ENCODE measurements at places on chromosomes 6 and 20.

- DNase-seq: no peak
These were observed 26.7 kb downstream of the RNASET2 start for GRCh38 chr6:166929542-166930189.

GRCh38 chr6:136723780-136724179 is 68.5 kb downstream of the MAP3K5 start:
- no peak for DNase-seq

- peak; percentile 96 for DNase-seq
These were observed 15.9 kb upstream of the PTGIS start for GRCh38 chr20:49583669-49584417.

DNA sequence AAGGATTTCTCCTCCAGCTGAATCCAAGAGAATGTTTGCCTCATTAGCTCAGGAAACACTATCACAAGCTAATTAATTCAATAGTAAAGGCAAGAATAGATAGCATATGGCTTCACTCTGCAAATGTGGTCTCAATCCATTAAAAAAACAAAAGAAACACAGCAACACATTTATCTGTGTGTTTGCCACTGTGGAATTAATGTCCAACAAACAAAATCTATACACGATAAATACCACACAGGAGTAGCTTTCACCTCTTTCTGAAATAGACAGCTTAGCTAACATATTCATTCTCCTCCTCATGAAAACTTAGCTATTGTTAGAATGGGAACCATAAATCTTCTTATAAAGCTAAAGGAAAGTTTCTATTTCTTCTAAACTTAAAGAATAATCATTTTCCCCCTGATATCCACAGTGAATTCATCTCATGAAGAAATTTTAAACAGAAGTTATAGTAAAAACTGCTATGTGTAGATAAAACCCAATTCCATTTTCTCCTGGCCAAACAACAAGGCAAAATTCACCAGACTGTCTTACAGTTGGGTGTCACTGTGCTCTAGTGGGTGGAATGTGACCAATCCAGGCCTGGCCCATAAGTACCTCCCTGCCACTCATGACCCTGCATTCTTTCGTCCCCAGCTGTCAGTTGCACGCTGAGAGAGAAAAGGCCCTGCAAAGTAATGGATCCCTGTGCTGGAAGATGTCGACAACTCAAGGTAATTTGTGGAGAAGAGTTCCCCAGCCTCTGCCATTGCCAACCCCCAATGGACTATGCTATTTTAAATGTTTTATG is 92.9 kb upstream of the NRSN1 start:
- DNase-seq: peak; percentile 34

DNA sequence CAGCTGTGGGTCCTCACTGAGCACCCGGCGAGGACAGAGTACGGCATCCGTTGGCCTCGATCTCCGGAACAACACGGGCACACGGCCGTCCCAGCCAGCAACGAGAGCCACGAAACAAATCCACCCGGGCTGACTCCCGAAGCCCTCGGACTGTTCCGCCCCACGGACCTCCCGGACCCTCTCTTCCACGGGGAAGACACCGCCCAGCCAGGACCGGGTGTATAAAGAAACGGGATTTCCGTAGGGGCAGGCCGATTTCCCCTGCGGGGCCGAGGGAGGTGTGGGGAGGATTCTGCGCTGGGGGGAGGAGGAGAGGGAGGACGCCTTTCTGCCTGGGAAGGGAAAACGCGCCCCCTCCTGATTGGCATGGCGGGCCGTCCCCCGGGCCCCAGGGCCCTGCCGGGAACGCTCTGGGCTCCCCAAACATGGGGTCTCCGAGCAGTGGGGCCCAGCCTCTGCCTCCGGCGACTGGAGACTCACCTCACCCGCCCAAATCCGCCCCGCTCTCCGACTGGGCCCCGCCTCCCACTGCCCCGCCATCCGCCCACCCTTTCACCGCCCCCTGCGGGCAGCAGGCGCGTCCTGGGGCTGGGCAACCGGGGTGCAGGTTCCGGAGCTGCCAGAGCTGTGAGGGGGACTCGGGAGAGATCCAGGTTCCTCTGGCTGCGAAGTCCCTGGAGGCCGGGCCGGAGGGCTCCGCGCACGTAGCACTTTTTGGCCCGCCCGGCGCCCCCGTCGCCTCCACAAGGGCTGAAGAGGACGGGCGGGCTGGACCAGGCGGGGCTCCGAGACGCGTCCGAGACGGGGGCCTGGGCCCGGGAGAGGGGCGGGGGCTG is 679 bp upstream of the PPDPF start:
- DNase-seq: peak; percentile 77

GRCh38 chr20:20070871-20071726 is 18.8 kb downstream of the CFAP61 start:
- no peak for DNase-seq

DNA sequence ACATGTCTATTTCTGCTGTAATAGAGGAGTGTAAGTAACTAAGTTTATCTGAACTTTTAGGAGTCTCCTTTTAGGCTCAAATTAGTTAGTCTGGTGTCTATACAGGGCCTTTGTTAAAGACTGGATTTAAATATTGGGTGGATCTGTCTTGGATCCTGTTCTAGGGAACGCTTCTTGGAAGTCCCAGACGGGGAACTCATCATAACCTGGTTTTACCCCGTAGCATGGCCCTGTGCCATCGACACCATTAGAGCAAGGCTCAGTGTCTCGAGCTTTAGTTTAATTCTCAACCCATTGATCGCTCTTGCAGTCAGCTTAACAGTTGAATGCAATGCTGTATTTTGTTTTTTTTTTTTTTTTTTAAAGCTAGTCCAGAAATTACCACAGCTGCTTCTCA is 89.9 kb downstream of the CARMIL1 start:
- no peak for DNase-seq

GRCh38 chr6:85920782-85921181 is 278.1 kb upstream of the SYNCRIP start:
- peak; percentile 50 for DNase-seq

- peak; percentile 53 for DNase-seq
These were observed 105.1 kb upstream of the CNKSR3 start for GRCh38 chr6:154615483-154616025.

- no peak for DNase-seq
These were observed 503.2 kb downstream of the CDKAL1 start for GRCh38 chr6:21037453-21037852.

DNA sequence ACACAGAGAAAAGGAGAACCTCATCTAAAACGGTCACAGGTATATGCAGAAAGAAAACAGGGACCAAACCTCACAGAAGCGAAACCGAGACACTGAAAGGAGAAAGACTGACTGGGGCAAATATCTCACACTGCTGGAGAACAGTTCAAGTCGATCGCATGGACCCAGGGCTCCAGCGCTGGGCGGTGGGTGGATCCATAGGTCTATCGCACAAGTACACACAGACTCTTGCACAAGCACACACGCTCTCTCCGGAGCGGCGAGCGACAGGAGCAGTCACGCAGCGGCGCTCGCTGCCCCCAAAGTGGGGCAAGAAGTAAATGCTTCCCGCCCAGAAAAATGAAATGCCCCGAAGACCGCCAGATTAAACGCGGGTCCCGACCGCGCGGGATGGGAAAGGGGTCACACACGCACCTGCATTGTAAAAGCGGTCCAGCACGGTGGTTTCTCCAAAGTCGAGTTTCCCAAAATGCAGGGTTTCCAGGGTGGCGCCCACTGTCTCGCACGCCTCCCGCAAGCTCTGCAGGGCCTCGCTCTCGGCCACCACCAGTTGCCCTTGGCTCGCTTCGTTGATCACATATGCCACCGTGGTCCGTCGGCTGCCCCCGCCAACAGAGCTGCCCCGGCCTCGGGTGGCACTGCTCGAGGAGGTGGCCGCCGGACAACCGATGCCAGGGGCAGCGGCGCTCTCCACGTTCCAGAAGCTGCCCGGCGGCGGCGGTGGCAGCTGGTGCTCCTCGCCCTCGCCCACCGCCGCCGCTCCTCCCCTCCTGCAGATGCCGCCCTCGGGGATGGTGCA is 782 bp downstream of the MAP3K5 start:
- peak; percentile 49 for DNase-seq

DNA sequence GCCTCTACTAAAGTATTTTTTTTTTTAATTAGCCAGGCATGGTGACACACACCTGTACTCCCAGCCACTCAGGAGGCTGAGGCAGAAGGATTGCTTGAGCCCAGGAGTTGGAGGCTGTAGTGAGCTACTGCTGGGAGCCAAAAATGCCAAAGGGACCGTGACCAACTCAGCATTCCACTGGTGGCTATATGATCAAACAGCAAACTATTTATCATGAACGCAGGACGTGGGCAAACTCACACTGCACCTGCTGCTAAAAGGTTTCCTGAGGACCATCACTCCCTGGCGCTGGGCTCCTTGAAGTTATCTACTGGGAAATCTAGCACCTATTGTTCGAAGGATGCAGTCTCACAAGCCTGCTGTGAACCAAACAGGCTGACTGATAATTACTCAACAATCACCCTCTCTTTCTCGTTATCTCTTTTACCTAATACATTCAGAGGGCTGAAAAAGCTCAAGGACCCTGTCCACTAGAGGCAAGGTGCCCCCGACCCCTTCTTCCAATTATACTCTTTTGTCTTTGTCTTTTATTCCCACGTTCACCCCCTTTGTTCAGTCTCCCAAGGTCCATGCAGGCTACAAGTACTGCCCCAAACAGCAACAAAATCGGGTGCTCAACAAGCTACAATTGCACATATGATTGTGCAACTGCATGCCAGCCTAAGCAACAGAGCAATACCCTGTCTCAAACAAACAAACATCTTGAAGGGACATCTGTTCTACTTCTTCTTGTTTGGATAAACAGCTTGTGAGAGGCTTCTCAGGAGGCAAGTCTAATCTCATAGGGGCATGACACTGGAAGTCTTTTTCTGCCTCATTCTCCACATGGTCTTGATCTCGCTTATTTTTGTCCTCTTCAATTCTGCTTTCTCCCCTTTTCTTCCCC is 47.7 kb upstream of the PLN start:
- peak; percentile 44 for DNase-seq

- DNase-seq: no peak
These were observed 20.6 kb downstream of the VIP start for GRCh38 chr6:152771061-152771687.

DNA sequence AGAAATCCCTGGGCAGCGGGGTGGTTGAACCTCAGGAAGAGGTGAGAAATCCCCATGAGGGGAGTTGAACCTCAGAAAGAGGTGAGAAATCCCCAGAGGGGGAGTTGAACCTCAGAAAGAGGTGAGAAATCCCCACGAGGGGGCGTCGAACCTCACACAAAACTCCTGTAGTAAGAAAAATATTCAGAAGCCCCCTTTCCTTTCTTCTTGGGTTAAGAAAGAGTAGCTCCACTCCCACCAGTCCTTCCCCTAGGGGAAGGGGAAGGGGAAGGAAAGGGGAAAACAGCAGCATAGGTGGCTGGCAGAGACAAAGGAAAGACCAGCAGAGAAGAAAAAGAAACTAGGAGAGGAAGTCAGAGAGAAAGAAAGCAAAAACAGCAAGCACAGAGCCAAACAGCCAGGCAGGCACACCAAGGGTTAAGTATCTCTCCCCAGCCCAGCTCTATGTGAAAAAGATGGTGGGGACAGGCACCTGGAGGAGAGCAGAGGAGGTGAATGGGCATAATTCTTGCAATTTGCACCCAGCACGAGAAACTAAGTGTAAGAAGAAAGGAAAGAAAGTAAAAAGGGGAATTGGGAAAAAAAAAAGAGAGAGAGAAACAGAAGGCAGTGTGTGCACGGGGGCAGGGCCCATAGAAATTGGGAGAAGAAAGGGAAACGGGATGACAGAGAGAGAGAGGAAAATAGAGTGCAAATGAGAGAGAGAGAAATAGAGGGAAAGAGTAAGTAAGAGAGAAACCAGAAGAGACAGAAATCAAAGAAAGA is 88.2 kb downstream of the PLG start:
- DNase-seq: no peak

- DNase-seq: peak; percentile 73
These were observed 34.6 kb downstream of the GCNT2 start for GRCh38 chr6:10555625-10556309.

- no peak for DNase-seq
These were observed 30.3 kb downstream of the CD83 start for GRCh38 chr6:14147891-14148290.

DNA sequence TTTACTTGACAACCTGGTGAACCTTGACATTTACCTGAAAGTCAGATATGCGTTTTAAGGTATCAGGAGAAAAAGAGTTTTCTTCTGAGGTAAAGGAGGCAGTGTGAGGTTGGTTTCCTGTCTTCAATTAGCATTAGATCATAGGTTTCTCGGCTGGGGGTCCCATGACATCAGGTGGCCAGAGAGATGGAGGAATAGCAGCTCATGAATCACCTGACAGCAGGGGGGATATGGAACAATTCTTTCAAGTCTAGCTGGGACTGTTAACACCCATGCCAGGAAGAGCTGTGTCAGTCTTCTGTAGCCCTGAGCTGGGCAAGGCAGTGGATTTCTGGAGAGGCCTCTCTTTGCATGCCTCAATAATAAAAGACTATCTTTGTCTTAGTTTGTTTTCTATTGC is 108.0 kb upstream of the TMEM170B start:
- no peak for DNase-seq

- peak; percentile 32 for DNase-seq
These were observed 23.4 kb downstream of the FAM217A start for GRCh38 chr6:4055420-4056041.

- DNase-seq: no peak
These were observed 163.2 kb downstream of the PDE7B start for GRCh38 chr6:136014454-136015437.

DNA sequence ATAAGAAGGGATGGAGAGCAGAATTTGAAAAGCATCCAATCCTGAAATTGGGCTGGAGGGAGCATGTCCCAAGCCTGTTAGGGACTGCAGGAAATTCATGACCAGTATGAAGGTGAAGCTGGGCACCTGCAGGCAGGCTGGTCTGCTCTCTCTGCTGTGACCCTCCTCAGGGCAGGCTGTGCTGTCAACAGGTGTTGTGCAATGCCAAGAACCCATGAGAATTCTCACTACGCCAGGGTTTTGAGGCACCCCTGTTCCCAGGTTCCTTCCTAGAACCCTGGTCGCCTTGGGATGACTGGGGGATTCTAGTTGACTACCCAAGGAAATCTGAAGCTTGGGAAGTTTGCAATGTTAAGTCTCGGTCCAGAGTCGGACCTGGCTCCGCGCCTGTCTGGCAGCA is 13.3 kb upstream of the MAS1L start:
- no peak for DNase-seq

- no peak for DNase-seq
These were observed 902 bp downstream of the ZNF337 start for GRCh38 chr20:25695532-25696370.
